ENCODE measurements at places on chromosomes 13 and 19.

- DNase-seq, result no peak
These were observed 9.2 kb downstream of the NTN5 start for GRCh38 chr19:48663667-48664066.

GRCh38 chr19:15529774-15530372 lies 21.5 kb downstream of the CYP4F22 start:
- DNase-seq, result no peak

GRCh38 chr13:91144054-91144453 lies 203.4 kb upstream of the MIR17HG start:
- no peak for DNase-seq

- DNase-seq, result no peak
These were observed 19.2 kb downstream of the TMEM272 start for GRCh38 chr13:51825681-51826254.

DNA sequence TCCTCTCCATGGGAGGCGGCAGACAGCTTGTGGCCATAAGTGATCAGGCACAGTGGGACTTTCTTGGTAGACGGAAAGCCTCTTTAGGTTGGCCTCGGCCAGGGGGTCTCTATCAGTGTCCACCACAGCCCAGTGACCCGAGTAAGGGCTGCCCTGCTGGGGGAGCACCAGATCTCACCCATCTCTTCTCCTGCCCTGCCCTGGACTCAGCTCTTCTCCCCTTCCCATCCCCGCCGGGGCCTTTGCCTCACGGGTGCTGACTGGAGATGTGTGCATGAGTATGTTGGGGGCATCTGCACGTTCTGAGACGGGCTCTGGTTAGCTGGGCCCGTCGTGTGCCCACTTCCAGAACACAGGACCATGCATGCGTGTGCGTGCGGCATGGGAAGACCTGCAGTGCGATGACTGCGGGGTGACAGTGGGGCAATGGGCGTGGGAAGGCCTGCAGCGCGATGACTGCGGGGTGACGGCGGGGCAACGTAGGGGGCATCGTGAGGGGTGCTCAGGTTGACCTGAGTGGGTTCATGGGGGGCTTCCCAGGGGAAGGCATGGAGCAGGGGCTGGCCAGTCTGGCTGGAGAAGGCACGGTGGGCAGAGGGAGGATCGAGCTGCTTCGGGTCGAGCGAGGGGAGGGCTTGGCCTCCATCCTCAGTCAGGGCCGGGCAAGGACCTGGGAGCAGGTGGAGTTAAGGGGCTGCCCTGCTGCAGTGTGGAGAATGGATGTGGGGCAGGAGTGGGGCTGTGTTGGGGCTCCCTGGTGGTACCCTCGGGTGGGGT lies 15.9 kb downstream of the EPN1 start:
- DNase-seq, result no peak

- DNase-seq, result no peak
These were observed 68.6 kb upstream of the MEDAG start for GRCh38 chr13:30837227-30838159.

- DNase-seq, result no peak
These were observed at the start of gene MCF2L for GRCh38 chr13:112968910-112969691. Gene MCF2L (plus strand): TSS chr13:112969214. CDS start chr13:112969380, 166 bp downstream.

DNA sequence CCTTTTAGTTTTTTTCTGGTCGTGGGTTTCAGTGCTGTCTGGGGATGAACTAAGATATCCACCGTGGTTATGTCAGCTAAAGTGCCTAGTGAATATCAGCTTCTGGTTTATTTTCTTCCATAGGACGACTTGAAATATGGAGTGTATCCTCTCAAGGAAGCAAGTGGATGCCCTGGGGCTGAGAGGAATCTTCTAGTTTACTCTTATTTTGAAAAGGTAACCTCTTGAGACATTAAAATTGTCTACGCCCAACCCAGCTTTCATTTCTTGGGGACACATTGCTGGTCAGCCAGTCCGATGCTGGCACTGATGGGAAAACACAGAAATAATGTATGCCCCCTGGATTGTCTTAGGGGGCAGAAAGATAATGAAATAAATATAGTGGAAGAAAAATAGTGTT lies 1.6 kb downstream of the ZNF431 start:
- no peak for DNase-seq

- DNase-seq, result no peak
These were observed 22.2 kb downstream of the RCBTB2 start for GRCh38 chr13:48510698-48511097.

- DNase-seq, result no peak
These were observed 2.2 kb downstream of the FLT3LG start for GRCh38 chr19:49475995-49476880.

GRCh38 chr13:62779161-62779560 lies 1363.5 kb upstream of the PCDH20 start:
- no peak for DNase-seq

GRCh38 chr13:69706807-69707206 lies 400.8 kb upstream of the ATXN8OS start:
- no peak for DNase-seq

- no peak for DNase-seq
These were observed 52.5 kb upstream of the CLDN10 start for GRCh38 chr13:95499811-95500712.

- no peak for DNase-seq
These were observed 58.5 kb downstream of the DNAJC15 start for GRCh38 chr13:43081866-43082265.

GRCh38 chr19:4800591-4801081 lies 9.1 kb downstream of the FEM1A start:
- DNase-seq, result no peak

GRCh38 chr19:10861103-10861651 lies 10.2 kb upstream of the CARM1 start:
- DNase-seq, result no peak

- DNase-seq, result no peak
These were observed 102.8 kb upstream of the SLC10A2 start for GRCh38 chr13:103168901-103169508.

- DNase-seq, result no peak
These were observed 982.6 kb upstream of the ATXN8OS start for GRCh38 chr13:69124996-69125395.

- DNase-seq, result no peak
These were observed 13.2 kb downstream of the KDELR1 start for GRCh38 chr19:48378194-48378570.

DNA sequence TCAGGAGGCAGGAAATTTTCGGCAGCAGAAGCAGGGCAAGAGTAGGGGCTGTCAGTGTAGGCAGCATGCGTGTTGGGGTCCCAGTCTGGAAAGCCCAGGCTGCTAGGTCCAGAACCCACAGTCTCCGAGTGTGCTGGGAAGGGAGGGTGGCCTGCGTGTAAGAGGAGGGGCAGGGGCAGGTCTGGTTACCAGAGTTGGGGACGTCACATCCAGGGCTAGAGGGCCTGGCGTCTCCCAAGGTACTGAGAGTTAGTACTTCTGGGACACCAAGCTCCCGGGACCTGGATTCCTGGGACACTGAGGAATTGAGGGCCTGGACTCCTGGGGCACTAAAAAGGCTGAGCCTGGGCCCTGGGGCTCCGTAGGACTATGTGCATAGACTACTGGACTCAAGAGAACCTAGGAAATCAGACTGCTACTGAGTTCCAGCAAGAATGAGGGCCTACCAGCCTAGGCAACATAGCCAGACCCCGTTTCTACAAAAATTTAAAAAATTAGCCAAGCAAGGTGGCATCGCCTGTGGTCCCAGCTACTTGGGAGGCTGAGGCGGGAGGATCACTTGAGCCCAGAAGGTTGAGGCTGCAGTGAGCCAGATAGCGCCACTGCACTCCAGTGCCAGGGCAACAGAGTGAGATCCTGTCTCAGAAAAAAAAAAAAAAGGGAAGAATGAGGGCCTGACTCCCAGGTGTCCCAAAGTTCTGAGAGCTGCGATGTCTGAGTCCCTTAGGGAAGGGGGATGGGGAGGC lies 2.5 kb downstream of the NFKBID start:
- DNase-seq, result no peak

DNA sequence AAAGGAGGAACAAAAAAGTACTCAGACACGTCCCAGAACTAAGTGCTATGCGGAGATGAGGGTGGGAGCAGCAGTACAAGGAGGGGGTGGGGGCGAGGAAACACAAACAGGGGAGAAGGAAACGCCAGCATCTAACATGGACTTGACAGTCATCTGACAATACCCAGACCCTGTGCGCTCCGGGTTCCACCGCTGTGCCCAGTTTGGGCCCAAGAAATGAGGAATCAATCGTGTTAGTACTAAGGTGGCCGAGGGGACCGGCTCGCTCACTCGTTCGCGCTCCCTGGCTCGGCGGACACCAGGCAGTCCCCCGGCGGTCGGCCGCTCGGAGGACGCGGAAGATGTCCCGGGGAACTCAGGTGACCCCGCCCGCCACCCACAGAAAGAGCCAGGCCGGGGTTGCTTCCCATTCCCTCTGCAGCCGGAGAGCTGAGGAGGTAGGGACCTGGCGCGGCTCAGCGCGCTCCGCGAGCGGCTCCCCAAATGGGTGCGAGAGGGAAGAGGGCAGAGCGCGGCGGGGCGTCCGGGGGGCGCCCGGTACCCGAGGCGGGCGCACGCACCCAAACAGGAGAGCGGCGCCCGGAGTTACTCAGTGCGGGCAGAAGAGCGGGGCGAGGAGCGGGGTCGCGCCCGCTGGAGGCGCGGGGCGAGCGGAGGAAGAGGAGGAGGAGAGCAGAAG lies 616 bp downstream of the TSHZ3 start:
- no peak for DNase-seq

GRCh38 chr13:71610876-71611275 lies 256.1 kb downstream of the DACH1 start:
- DNase-seq, result no peak

DNA sequence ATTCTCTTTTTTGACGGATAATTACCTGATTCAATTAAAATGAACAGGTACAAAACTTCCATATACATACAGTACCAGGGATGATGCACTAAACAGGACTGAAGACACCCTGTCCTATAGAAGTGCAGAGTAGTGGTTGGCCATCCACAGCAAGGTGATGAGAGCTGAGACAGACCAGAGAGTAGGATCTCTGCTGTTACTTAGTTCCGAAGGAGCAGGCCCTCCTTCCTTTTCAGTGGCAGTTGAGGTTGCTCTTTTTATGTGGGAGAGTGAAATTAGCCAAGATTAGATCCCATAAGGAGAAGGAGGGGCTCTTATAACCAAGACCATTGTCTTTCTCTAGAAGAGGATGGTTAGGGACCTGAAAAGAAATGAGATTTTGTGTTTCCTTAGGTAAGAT lies 4.0 kb downstream of the PDS5B start:
- no peak for DNase-seq

DNA sequence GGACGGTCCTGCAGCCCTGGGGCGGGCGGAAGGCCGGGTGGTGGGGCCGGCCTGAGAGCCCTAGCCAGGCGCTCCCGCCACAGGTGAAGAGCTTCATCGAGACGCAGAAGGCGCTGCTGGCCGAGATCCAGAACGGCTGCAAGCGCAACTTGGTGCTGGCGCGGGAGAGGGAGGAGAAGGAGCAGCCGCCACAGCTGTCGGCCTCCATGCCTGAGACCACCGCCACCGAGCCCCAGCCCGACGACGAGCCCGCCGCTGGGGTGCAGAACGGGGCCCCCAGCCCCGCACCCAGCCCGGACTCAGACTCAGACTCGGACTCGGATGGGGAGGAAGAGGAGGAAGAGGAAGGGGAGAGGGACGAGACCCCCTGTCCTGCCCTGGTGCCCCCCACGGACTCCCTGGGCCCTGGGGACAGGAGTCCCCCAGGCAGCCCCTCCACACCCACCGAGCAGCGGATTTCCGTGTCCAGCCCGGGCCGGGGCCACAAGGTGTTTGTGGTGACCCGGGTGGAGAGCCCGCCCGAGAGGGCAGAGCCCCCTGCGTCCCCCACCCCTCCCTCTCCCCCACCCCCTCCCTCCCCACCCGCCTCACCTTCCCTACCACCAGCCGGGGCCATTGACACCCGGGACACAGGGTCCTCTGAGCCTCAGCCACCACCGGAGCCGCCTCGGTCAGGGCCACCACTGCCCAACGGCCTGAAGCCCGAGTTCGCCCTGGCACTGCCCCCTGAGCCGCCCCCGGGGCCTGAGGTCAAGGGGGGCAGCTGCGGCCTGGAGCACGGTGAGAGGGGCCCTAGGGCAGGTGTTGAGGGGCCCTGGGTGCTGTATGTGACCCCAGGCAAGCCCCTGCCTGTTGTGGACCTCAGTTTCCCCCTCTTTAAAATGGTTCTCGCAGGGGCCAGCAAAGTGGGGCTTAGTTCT lies 15.3 kb downstream of the NKPD1 start:
- DNase-seq, result no peak

DNA sequence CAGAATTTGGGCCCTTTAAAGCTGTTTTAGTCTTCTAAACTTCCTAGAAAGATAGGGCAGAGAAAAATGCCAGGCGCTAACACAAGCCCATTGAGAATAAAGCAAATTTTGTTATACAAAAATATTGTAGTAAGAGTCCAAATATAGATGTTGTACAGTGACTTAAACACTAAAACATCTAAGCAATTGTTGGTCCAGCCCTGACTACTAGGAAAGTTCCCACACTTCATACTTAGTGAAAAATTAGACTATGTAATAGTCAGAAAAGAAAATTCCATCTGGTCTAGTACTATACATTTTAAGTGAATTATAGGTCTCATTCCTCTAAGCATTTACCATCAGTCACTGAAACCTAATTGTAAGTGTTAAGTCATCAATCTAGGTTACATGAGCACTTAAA lies 1518.3 kb upstream of the SLC10A2 start:
- no peak for DNase-seq

GRCh38 chr19:38831142-38831605 lies 420 bp downstream of the ECH1 start:
- DNase-seq, result no peak

- DNase-seq, result no peak
These were observed 78.8 kb downstream of the RAP2A start for GRCh38 chr13:97512732-97513131.

GRCh38 chr19:39052243-39052746 lies 19.9 kb upstream of the FBXO27 start:
- DNase-seq, result no peak

- no peak for DNase-seq
These were observed 19.1 kb upstream of the KCTD4 start for GRCh38 chr13:45219938-45220375.

GRCh38 chr19:18848878-18849661 lies 17.3 kb downstream of the UPF1 start:
- no peak for DNase-seq

GRCh38 chr13:43797869-43798268 lies 11.1 kb upstream of the ENOX1 start:
- DNase-seq, result no peak

DNA sequence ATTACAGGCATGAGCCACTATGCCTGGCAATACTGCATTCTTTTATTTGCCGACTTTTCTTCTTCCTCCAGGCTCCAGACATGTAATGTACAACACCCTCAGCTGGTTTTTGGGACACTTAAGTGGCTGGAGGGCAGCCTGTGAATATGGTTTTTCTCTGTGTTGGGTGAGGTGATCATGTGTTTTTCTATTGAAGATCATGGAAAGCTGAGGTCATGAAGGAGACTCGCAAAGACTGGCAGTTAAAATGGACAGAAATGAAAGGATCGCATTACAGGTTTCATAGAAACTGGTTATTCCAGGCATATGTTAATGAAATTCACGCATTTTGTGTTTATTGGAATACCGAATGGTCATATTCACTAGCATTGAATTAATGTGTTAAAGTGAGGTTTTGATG lies 85.2 kb upstream of the RNF113B start:
- DNase-seq, result peak; percentile 44

- no peak for DNase-seq
These were observed 965 bp upstream of the EIF3G start for GRCh38 chr19:10120538-10121189.

Measured in vagina (tissue), 2 donors.